ENCODE measurements at places on chromosomes 2 and 18. TPM values are rescaled to one million over a fixed set of nuclear protein-coding genes. Genes with fewer than 3 reads are reported as not detected.

GRCh38 chr18:51516478-51517038, 319.1 kb upstream of the MEX3C start:
- H3K27ac ChIP-seq, result no peak overlapping the region
- peaks cover 11% of the 10 kb centered on the region for H3K27me3 ChIP-seq
- no peak overlapping the region for H3K4me3 ChIP-seq
- H3K4me1 ChIP-seq, result no peaks in the 10 kb centered on the region
- DNase-seq, result no peak

GRCh38 chr2:11175293-11175795, 20.1 kb downstream of the SLC66A3 start:
- no peak for DNase-seq
- H3K36me3 ChIP-seq, result peaks cover 17% of the 10 kb centered on the region
- peaks cover 6% of the 10 kb centered on the region for H3K4me1 ChIP-seq
- no peak overlapping the region for H3K4me3 ChIP-seq
- H3K27ac ChIP-seq, result no peak overlapping the region

- DNase-seq, result no peak
- H3K27me3 ChIP-seq, result no peaks in the 10 kb centered on the region
- H3K27ac ChIP-seq, result peak overlapping the region; percentile 17
- H3K36me3 ChIP-seq, result peaks cover 13% of the 10 kb centered on the region
- no peak overlapping the region for H3K4me3 ChIP-seq
These were observed 4.9 kb downstream of the RALB start for GRCh38 chr2:120257522-120257921.

- H3K4me3 ChIP-seq, result peak overlapping the region; percentile 70
- H3K27ac ChIP-seq, result peak overlapping the region; percentile 26
- H3K27me3 ChIP-seq, result no peaks in the 10 kb centered on the region
These were observed 89.8 kb downstream of the SH3RF3 start for GRCh38 chr2:109218792-109219126.

DNA sequence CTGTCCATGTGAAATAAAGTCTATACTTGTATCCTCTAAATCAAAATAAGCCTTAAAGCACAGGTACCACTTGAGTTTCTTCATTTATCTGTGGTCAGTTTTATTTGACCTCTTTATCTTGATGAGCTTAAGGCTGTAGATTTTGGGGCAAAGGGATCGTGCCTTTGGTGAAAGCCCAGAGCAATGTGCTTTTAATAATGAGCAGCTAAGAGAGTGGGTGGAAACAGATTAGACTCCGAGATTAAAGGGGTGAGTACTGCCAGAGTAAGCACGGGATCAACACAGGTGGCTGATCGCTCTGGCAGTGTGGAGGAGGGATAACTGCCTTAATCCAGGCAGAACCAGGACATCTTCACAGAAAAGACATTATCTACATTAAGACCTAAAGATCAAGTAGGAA, 280.4 kb downstream of the TDRD15 start:
- no peak overlapping the region for H3K4me3 ChIP-seq
- no peaks in the 10 kb centered on the region for H3K36me3 ChIP-seq
- H3K27me3 ChIP-seq, result no peaks in the 10 kb centered on the region
- DNase-seq, result no peak
- no peak overlapping the region for H3K27ac ChIP-seq

DNA sequence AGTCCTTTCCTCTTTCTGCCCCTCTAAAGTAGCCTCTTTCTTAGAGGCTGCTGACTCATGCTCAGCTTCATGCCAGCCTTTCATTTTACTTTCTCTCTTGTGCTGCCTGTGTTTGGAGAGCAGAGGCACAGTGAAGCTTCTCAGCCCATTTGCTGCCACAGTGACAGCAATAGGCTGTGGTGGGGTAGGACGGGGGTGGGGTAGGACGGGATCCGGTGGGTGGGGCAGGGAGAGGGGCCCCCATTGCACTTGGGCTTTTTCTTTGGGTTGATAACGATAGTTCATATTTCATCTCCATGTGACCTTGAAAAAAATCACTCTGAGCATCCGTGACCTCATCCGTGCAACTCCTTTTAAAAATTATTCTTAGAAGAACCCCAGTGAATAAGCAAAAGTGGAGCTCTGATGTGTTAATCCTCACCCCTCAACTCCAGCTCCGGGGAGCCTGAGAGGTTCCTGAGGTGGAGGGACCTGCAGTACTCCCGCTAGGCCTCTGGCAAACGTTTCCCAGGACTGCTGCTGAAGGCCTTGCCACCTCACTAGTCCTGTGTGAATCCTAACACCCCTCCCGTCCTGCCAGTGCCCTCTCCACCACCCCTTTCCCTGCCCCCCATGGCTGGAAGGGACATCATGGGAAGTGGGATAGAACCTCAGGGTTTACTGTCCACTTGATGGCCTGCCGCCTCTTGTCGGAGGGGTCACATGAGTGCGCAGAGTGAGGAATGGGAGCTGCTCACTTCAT, 70.8 kb downstream of the INPP4A start:
- no peaks in the 10 kb centered on the region for H3K36me3 ChIP-seq
- no peaks in the 10 kb centered on the region for H3K27me3 ChIP-seq
- H3K4me1 ChIP-seq, result peaks cover 5% of the 10 kb centered on the region
- no peak overlapping the region for H3K4me3 ChIP-seq
- DNase-seq, result no peak
- no peak overlapping the region for H3K27ac ChIP-seq

SPC25 gene
- not detected for polyA plus RNA-seq

ITPRIPL1 gene
- polyA plus RNA-seq, result 3.9 TPM
